ENCODE measurements at places on chromosomes 6 and 20.
A peak's percentile ranks its signal among the peaks of the same experiment; 100 is the strongest.

GRCh38 chr20:50194422-50194830 is 3.8 kb downstream of the CEBPB start:
- DNase-seq: no peak
- peak overlapping the region; percentile 94 for H3K4me3 ChIP-seq
- H3K4me1 ChIP-seq: peaks cover 32% of the 10 kb centered on the region
- H3K27ac ChIP-seq: peak overlapping the region; percentile 52
- H3K36me3 ChIP-seq: peaks cover 20% of the 10 kb centered on the region
- H3K27me3 ChIP-seq: no peaks in the 10 kb centered on the region

GRCh38 chr6:51200676-51201075 is 382.0 kb downstream of the TFAP2B start:
- no peak for DNase-seq
- no peaks in the 10 kb centered on the region for H3K36me3 ChIP-seq

GRCh38 chr6:56815436-56815835 is 139.5 kb upstream of the BEND6 start:
- no peaks in the 10 kb centered on the region for H3K4me1 ChIP-seq
- H3K36me3 ChIP-seq: no peaks in the 10 kb centered on the region
- no peak for DNase-seq
- H3K4me3 ChIP-seq: no peak overlapping the region

GRCh38 chr6:43075670-43076463 is at the start of gene PTK7:
Gene PTK7, plus strand, starts transcription at chr6:43076314. Its CDS starts 175 bp downstream, at chr6:43076489.
- peak within 1 kb of the TSS; percentile 73 for H3K4me3 ChIP-seq
- H3K4me1 ChIP-seq: peaks cover 5% of the 10 kb centered on the region
- H3K27ac ChIP-seq: no peak within 1 kb of the TSS
- peaks cover 34% of the 10 kb centered on the region for H3K27me3 ChIP-seq

DNA sequence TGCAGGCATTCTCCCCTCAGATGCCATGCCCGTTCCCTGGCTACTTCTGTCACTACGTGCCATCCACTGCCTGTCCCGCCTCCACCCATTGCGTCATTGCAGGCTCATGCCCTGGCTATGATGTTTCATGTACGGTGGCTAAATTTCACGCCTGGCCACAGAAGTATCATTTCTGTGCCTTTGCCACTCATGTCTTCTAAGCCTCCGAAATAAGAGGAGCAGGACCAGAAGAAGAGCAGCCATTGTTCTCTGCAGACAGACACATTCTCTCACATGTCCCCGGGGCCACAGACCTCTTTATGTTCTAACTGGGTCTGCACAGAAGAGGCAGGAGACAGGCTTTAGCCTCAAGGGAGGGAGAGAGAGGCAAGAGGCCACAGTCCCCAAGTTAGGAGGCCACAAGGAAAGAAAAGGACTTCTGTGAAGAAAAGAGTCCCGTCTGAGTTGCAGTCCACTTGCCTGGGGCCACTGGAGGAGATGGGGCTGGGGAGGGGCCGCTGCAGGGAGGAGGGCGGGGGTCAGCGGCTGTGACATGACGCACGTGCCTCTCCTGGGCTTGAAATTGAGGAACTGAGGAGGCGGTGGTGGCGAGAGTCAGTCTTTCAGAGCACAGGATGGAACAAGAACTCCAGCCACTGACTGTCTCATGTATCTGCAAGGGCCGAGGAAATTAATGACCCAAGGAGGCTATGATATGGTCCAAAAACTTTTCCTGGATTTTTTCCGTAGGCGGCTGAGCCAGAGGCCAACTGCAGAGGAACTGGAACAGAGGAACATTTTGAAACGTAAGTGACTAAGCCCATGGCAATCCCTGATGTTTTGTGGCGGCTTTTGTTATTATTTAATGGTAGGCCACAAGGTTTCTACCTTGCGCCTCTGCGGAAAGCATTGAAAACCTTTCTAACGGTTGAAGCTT is 55.9 kb downstream of the TBC1D7 start:
- peaks cover 11% of the 10 kb centered on the region for H3K27me3 ChIP-seq
- peaks cover 22% of the 10 kb centered on the region for H3K4me1 ChIP-seq
- peaks cover 4% of the 10 kb centered on the region for H3K36me3 ChIP-seq
- no peak for DNase-seq
- no peak overlapping the region for H3K27ac ChIP-seq
- no peak overlapping the region for H3K4me3 ChIP-seq

DNA sequence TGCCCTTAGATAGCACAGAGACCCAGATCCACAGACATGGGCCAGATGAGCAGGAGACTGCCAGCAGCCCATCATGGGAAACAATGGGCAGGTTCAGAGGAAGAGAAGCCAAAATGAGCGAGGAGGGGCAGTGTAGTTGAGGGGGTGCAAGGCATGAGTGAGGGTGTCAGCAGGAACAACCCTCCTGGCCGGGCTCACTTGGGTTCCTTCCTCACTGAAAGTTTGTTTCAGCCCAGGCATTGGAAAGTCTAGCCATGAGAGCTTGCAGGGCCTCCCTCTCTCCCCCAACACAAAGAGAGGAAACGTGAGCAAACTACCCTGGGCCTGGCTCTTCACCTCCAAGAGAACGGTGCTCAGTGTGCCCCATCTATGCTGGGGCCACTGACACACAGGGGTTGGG is 48.0 kb downstream of the CDH26 start:
- H3K27me3 ChIP-seq: peaks cover 4% of the 10 kb centered on the region
- H3K4me1 ChIP-seq: peaks cover 6% of the 10 kb centered on the region
- H3K4me3 ChIP-seq: no peak overlapping the region
- H3K27ac ChIP-seq: no peak overlapping the region
- no peak for DNase-seq

DNA sequence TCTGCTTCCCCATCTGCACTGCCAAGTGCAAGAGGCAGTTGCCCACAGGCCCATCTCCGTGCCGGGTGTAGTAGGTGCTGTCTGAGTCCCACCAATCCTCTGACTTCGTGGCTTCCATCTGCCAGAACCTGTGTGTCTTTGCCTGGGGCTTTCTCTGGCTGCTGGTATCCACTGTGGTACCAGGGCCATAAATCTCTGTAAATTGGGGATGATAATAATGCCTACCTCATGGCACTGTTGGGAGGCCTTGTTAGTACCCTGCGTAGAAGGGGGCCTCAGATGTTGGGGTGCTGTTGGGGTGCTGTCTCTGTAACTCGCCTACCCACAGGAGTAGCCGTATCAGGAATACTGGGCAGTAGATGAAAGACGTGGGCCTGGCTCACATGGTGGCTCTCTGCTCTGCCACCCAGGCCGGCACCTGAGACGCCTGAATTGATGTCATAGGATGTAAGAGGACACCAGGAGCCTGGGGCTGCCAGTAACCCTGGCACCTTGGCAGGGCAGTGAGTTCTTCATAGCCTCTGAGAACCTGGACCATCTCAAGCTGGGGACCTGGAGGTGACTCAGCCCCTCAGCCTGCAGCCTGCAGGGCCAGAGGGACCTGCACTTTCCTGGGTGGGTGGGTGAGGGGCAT is 94.1 kb upstream of the RNF24 start:
- no peak for DNase-seq
- no peak overlapping the region for H3K4me3 ChIP-seq
- H3K4me1 ChIP-seq: peaks cover 37% of the 10 kb centered on the region
- H3K27ac ChIP-seq: peak overlapping the region; percentile 82
- H3K36me3 ChIP-seq: no peaks in the 10 kb centered on the region

DNA sequence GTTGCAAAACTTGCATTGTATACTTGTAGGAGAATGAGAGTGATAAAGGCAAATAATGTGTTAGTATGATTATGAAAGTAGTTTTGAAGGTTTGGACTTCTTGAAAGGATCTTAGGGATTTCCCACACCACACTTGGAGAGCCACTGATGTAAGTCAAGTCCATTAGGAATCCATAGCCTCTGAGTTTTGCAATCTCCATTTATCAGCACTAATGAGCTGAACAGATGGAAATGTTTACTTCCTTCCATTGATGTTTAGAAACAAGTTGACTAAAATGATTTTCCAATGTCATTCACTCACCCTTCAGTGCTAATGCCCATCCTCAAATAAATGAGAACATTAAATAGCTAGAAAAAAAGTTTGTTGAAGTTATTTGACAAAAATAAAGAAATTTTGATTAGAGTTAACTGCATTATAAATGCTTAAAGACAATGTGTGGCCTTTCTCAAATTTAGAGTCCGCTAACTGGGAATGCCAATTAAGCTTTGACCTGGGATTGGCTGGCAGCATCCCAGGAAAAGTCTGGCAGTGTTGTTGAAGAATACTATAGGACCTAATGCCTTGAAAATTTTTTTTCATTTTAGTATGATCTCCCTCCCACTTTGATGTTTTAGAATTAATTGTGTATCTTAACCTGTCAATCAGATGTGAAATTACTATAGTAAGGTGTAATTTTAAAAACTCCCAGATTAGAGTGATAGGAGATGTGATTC is 68.0 kb downstream of the SLC35F1 start:
- no peak for DNase-seq
- H3K4me1 ChIP-seq: no peaks in the 10 kb centered on the region
- no peak overlapping the region for H3K27ac ChIP-seq
- no peak overlapping the region for H3K4me3 ChIP-seq
- peaks cover 4% of the 10 kb centered on the region for H3K27me3 ChIP-seq
- H3K36me3 ChIP-seq: no peaks in the 10 kb centered on the region

- H3K36me3 ChIP-seq: peaks cover 3% of the 10 kb centered on the region
- H3K27ac ChIP-seq: peak overlapping the region; percentile 78
- peaks cover 3% of the 10 kb centered on the region for H3K27me3 ChIP-seq
- peak; percentile 66 for DNase-seq
Measured at GRCh38 chr6:26028746-26029569, 58.3 kb upstream of the HFE start.

GRCh38 chr6:22029171-22029570 is 267.7 kb downstream of the PRL start:
- H3K27ac ChIP-seq: no peak overlapping the region
- peaks cover 17% of the 10 kb centered on the region for H3K4me1 ChIP-seq
- no peaks in the 10 kb centered on the region for H3K27me3 ChIP-seq
- no peak for DNase-seq

DNA sequence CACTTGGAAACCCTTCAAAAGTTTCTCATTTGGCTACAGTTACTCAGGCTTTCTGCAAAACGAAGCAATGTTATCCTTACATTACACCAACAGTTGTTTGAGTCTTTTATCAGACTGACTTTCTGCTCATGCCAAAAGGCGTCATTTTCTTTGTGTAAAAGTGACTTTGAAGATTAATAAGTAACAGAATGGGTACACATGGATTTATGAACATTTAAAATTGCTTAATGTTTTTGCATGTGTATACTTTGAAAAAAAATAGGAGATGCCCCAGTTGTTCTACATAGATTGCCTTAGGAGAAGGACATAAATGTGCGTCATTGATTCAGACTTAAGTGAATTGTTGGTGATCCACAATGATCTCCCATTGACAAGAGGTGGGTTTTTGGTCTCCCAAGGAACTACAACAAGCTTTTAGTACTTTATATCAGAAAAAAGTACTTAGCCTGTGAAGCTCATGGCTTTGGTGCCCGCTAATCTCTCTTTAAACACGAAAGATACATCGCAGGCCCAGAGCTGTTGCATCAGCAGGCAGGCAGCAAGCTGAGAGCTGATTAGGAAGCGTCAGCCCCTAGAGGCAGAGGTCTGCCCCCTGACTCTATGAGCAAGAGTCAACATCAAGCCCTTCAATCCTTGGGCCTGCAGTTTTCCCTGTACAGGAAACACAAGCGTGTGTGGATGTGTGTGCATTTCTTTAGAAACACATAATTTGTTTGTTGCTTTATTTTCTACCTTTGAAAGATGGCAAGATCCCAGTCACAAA is 45.9 kb downstream of the SLC22A3 start:
- peak; percentile 27 for DNase-seq
- H3K4me3 ChIP-seq: no peak overlapping the region
- peaks cover 5% of the 10 kb centered on the region for H3K27me3 ChIP-seq
- H3K27ac ChIP-seq: no peak overlapping the region

- peaks cover 16% of the 10 kb centered on the region for H3K36me3 ChIP-seq
- no peak for DNase-seq
- no peak overlapping the region for H3K4me3 ChIP-seq
- no peaks in the 10 kb centered on the region for H3K27me3 ChIP-seq
Measured at GRCh38 chr20:37804584-37805566, 98.1 kb upstream of the VSTM2L start.

DNA sequence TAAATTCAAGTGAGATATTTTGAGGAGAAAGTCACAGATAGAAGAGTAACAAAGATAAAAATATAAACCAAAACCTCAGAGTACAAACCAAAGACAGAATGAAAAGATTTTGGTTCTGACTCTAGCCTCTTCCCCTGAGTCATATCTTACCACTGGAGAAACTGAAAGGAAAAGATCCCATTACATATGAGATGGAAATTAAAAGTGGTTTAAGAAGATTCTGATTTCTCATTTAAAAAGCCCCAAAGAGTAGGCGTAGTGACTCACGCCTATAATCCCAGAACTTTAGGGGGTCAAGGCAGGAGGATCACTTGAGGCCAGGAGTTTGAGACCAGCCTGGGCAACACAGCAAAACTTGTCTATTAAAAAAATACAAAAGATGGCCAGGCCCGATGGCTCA is 30.6 kb downstream of the SPINT4 start:
- peak overlapping the region; percentile 84 for H3K27ac ChIP-seq
- peak overlapping the region; percentile 39 for H3K4me3 ChIP-seq
- peaks cover 2% of the 10 kb centered on the region for H3K36me3 ChIP-seq
- peaks cover 15% of the 10 kb centered on the region for H3K4me1 ChIP-seq
- H3K27me3 ChIP-seq: peaks cover 22% of the 10 kb centered on the region
- DNase-seq: no peak

- H3K27me3 ChIP-seq: peaks cover 3% of the 10 kb centered on the region
- DNase-seq: no peak
- peaks cover 2% of the 10 kb centered on the region for H3K36me3 ChIP-seq
Measured at GRCh38 chr6:140572129-140572528, 1197.7 kb upstream of the CITED2 start.

DNA sequence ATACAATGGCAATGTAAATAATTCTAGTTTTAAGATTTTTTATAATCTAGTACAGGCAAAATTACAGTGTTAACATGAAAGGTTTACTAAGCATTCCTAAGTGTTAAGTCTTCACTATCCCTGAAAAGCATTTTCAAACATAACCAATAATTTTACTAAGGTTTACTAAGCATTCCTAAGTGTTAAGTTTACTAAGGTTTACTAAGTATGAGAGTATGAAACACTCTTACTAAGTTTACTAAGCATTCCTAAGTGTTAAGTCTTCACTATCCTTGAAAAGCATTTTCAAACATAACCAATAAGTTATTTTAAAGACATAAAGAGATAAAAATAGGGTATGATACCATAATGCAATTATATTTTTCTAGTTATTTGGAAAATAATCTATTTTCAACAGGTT is 82.6 kb downstream of the PRSS35 start:
- no peak for DNase-seq
- no peak overlapping the region for H3K27ac ChIP-seq
- no peaks in the 10 kb centered on the region for H3K27me3 ChIP-seq
- peaks cover 2% of the 10 kb centered on the region for H3K4me1 ChIP-seq
- no peak overlapping the region for H3K4me3 ChIP-seq

Data from activated CD4-positive, alpha-beta T cell treated with anti-CD3 and anti-CD28 coated beads, Interleukin-2, amount 10 ng/mL, durations not matched to agents 24 days and 14 days (primary cell).